ENCODE measurements at places on chromosomes 5 and 9.

DNA sequence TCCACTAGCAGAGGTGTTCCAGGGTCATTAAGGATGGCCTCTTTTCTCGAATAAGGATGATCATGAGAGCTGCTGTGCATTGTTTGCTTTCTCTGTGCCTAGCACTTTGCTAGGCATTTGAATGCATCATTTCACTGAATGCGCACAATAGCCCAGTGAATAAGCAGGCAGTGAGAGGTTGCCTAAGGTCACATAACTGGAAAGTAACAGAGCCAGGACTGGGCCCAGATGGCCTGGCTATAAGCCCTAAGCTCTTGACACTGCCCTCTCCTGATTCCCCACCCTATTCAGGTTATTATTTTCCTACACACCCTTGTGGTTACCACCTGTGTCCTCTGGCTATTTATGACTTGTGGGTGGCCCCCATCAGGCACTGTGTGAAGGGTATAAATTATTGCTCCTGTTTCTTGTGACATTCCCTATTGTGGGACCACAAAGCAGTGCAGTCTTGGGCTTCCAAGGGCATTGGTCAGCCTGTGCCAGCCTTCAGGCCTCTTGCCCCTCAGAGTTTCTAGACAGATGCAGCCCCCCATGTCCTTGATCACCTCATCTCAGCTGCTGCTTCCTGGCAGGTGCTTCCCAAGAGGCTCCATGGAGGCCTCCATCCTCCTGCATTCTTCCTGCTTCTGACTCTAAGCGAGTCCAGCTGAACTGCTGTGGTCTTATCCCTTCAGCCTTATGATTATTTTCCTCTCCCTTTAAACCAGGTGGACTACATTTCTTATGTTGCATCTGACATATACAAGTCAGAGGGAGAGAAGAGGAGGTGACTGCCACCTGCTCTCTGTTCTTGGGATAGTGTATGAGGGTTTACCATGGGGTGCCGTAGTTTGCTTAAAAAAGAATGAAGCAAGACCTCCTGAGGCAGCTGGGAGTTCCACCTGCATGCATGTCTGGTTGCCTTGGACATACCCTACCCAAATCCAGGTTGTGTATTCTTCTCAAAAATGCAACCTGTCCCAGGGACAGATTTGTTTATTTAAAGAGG, 47.6 kb downstream of the ANGPTL2 start:
- DNase-seq = no peak

GRCh38 chr5:21765406-21765805, 1087.7 kb downstream of the CDH12 start:
- DNase-seq = no peak

- no peak for DNase-seq
These were observed 423.5 kb upstream of the RGMB start for GRCh38 chr5:98349990-98350365.

DNA sequence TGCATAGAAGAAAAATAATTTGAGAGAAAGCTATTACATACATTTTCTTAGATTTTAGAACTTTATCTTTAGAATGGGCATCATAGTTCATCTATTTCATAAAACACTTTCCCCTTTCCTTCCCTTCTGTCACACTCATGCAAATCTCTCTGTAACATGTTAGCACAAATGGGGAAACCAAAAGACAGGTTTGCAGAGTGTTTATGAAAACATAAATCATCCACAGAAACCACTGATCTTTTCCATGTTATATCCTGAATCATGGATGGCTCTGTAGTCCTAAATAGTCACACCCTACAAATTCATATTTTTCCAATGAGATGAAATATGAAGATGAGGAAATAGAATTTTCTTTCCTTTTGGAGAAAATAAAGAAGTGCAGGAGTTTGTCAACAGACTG, 122.9 kb upstream of the PTGER4 start:
- DNase-seq = no peak

GRCh38 chr5:124580925-124581737, 165.3 kb downstream of the ZNF608 start:
- DNase-seq = no peak

DNA sequence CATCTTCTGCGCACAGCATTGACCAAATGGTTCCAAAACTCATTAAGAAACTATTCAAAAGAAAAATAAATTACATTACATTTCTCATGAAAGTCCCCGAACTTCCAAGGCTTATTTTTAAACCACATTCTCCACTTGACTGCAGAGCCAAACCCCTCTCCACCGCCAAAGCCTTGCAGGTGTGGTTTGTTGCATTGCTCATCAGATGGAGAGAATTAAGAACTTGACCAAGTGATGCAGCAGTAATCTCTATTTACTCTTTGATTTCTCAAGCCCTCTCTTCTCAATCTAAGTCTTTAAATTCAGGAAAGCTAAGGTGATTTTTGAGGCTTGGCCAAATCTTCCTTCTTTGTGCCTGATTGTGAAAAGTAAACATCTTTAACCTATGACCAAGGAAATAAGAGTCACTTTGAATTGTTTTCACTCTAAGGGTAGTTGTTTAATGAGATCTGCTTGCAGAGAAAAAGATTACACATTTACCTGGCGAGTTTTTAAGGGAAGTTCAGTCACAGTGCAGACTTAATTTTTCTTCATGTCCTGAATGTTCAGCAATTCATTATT, 290.5 kb upstream of the ITGA1 start:
- no peak for DNase-seq

- peak; percentile 58 for DNase-seq
These were observed 334.4 kb downstream of the CWC27 start for GRCh38 chr5:65102976-65103711.

- no peak for DNase-seq
These were observed 340.5 kb downstream of the RAB3C start for GRCh38 chr5:58923355-58923754.

GRCh38 chr5:31809050-31809870, 170.3 kb downstream of the PDZD2 start:
- peak; percentile 76 for DNase-seq

- DNase-seq = no peak
These were observed 1143.4 kb downstream of the CDH12 start for GRCh38 chr5:21709770-21710169.

All from hindlimb muscle (tissue), 1 donor.